ENCODE measurements at places on chromosomes 16 and 17. TPM values are rescaled to one million over a fixed set of nuclear protein-coding genes. Genes with fewer than 3 reads are reported as not detected.

GRCh38 chr16:77594799-77595596 lies 127.3 kb upstream of the NUDT7 start:
- no peak for DNase-seq

GRCh38 chr16:24151482-24151939 lies 104.6 kb upstream of the CACNG3 start:
- no peak for DNase-seq

GRCh38 chr17:81994593-81995462 lies 17.4 kb downstream of the ASPSCR1 start:
- DNase-seq: peak; percentile 14

GRCh38 chr16:13325396-13325795 lies 424.0 kb downstream of the SHISA9 start:
- DNase-seq: no peak

Gene HP
- total RNA-seq: not detected

Measured in mesothelial cell of epicardium (in vitro differentiated cells).